M059J (cell line): ENCODE measurements at places on chromosomes 1 and 21.

DNA sequence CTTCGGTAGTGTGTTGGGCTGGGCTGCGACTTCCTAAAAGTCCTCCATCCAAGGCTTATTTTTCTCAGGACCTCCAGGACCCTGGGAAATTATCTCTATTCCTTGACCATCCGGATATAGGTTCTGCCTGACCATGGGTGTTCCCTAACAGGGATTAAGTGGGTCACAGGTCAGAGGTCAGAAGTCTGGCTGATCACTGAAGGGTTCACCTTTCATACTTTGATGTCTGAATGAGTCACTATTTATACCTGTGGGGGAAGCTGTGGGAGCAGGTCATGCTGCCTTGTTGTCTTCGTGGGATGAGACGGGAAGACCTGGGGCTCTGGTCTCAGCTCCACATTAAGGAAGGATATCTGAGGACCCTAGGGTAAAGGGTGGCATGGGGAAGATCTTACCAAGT, 65.0 kb upstream of the ETV3 start:
- no peak for DNase-seq

- DNase-seq: peak; percentile 78
Measured at GRCh38 chr1:161216945-161217712, 2.0 kb downstream of the FCER1G start.

DNA sequence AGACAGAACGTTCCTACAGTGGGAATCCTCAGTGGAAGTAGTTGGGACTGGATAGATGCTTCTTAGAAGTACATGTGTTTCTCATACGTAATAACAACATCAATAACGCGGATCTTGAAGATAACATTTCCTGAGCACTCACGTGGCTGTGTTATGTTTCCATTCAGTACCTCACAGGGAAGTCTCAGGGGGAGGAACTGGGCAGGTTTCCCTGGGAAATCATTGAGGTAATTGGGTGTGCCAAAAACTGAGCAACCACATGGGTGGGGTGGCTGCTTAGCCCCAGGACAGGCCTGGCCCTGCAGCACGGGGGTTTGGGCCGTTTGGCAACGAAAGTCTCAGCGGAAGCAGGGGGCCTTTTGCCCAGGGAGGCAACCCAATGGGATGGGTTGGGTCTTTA, 133.8 kb downstream of the ZSCAN20 start:
- no peak for DNase-seq

DNA sequence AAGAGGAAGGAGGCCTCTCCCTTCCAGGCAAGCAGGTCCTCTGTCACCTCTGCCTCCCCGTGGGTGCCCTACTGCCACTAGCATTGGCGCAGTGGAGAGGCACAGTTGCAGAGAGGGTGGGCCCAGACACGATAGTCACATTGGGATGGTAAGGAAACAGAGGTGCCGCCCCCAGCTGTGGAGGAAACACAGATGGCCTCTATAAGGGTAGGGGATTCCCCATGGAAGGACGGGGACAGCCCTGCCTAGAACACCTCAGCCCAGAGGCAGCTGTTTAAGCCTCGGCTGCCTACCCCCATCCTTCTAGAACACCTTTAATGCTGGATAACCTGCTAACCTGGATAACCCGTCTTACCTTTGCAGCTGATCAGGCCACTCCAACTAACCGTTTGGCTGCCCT, 65.7 kb upstream of the CNTN2 start:
- DNase-seq: no peak

GRCh38 chr1:49576327-49576901, 447.3 kb downstream of the AGBL4 start:
- no peak for DNase-seq

DNA sequence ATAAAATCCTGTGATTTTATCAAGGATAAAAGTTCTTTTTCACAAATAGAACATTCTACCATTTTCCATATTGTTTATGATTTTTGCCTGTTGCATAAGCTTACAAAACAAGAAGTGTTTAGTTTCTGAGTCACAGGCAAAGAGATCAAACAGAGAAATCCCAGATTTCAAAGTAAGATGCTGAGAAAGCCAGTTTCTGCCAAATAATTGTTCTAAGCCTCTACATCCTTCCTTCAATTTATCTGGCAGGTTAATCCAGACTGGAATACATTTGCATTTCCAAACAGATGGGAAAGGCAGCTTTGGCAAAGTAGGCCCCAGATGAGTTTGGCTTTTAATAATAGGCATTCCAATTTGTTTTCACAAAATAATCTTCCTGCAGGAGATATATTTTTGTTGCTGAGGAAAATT, 2.5 kb downstream of the SLC1A7 start:
- DNase-seq: no peak

DNA sequence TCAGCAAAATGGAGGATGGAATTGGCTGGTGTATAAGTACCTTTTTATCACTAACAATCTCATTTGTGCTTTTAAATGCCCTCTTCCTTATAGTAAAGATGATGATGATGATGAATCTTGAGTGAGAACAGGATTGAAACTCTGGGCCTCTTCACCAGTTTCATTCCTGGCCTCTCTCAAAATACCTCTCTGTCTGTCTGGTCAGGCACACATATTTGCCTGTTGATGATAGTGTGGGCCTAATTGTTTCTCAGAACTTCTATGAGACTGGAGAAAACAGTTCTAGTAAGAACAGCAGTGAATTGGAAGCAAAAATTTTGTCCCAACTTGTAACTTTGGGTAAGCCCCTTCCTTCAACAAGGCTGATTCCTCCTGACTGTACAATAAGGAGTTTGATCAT, 94.4 kb upstream of the RGS4 start:
- DNase-seq: no peak

- DNase-seq: peak; percentile 3
Measured at GRCh38 chr1:187390215-187390818, 561.6 kb downstream of the PLA2G4A start.
